Amygdala (tissue), 56 donors: ENCODE measurements at places on chromosomes 1 and 21.
A peak's percentile ranks its signal among the peaks of the same experiment; 100 is the strongest.

DNA sequence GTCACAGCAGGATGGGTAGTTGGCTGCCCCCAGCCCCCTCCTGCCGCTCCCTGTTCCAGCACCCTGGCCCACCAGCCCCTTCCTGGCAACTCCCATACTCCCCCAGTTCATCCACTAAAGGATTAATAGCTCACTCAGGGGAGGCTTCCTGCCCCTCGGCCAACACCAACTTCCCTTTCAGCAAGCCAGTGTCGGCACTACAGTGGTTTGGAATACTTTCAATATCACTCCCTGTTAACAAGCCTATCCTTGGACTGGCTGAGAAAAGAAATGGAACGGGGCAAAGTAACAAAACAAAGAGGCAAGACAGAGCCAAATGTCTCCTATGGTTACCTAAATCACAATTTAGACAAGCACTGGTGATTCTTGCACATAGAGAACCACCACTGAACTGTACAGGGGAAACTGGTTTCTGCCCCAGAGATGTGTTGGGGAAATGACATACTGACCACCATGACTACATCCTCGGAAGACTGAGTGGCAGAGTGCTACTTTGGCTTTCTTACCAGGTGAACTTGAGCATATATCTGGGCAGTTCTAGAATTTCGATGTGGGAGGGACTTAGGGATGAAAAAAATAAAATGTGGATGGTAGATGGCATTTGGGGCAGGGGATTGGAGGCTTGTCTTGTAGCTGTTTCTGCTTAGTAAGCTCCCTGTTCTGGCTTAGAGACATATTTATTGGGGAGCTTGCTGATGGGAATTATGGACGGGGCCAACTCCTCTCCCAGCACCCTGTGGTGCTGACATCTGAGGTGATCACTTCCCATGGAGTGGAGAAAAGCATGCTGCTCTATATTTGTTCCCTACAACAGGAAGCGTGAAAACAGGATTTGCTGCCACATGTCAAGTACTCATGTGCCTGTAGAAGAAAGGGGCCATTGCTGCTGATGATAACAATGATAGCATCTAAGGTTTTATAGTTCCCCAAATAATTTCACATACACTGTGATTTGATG is 7.1 kb upstream of the CAPN2 start:
- DNase-seq = no peak

GRCh38 chr21:42665026-42665425 is 11.6 kb downstream of the PDE9A start:
- DNase-seq = no peak

- DNase-seq = no peak
These were observed 122.0 kb upstream of the ADGRL2 start for GRCh38 chr1:81678779-81679178.

DNA sequence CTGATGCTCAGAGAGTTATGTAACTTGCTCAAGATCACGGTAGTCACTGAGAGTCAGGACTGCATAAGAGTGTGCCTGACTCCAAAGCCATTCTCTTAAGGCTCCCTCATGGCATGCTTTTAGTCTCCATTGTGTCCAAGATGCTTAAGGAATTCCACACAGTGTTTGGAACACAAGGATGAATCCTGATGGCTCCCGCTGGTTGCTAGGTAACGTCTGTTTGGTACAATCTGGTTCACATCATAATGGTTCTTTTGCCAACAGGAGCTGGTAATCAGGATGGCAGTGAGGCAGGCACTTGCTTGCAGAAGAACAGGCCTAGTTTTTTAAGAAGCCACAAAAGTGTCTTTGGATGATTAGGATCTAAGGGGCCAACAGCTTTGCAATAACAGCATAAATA is 436.5 kb upstream of the DAB1 start:
- no peak for DNase-seq

DNA sequence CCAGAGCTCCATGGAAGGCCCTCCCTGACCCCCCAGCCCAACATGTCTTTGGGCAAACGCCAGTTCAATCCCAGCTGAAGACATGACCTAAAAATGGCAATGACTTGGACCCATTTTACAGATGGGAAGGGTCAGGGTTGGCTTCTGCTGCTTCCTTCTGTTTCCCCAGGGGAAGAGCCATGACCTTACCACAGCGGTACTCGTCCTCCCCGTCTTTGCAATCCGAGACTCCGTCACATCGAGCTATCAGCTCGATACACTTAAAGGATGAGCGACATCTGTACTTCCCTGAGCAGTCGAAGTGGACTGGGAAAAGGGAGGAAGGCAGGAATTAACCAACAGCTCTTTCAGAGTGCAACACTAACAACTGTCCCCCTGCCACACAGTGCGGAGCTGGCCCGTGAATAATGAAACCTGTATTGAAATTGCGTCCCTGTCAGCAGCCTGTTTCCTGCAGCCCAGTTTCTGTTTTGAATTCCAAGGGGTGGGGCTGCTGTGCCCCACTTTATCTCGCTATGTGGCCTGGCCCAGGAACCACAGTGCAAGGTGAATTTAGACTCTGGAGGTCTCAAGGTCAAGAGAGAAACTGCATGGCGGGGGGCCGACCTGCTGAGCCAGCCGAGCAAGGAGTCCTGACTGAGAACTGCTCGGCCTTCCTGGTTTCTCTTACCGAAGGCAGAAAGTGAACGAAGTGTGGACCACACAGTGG is 7.0 kb downstream of the TMPRSS3 start:
- no peak for DNase-seq

DNA sequence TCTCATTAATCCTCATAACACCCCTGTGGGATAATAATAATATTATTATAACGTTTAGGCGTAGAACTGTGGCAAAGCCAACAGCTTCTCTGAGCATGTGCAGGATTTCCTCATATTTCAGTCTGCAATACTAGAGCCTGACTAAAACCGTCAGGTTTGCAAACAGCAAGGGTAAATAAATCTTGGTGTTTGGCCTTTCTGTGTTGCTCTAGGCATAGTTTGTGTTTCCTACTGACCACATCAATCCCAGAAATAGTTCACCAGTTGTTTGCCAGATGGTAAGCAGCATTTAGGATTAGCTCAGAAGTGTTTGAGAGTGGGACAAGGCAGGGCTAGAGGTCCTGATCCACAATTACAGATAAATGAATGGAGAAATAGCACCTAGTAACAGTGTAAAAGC is 2.8 kb upstream of the KCNA3 start:
- DNase-seq = no peak

- DNase-seq = no peak
These were observed 1.9 kb upstream of the HIVEP3 start for GRCh38 chr1:41920658-41921057.

DNA sequence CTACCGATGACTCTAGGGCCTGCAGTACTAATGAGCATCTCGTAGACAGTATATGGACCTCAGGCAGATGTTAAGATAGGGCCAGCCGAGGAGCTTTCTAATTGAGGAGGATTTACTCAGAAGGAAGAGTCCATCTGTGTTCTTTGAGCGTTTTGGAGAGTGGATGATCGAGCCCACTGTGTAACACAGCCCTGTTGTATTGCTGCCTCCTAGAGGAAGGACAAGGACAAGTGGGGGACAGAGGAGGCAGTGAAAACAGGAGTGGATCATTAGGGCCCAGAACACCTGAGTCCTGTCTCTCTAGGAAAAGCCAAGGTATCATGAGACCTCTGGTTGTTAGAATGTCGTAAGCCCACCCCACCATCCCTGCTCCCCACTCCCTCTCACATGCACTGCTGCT is 62.9 kb downstream of the TBX19 start:
- no peak for DNase-seq

DNA sequence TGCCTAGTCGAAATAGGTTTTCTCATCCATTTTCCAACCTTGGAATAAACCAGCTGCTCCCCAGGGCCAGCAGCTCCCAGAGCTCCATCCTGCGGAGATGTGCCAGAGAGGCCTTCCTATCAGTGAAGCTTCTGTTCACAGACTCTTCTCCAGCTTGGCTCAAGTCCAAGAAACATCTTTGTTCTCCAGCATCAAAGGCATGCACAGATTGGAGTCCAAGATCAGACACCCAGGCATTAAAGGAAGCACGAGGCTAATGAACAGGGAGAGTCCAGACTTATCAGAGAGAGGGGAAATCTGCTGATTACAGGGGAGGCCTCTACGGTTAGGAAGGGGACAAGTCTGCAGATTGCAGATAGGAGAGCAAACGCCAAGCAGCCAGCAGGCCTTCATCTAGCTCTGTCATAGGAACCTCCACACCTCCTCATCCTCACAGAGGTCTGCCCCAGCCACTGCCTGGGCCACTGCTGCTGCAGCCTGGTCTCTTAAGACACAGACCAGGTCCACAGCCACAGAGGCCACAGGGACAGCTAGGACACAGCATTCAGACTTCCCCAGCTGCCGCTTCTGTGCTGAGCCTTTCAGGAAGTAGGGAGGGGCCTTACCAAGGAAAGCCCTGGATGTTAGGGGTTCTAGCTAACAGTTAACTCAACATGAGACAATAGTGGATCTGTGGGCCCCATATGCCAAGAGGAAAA is 3.4 kb downstream of the PRR9 start:
- DNase-seq = peak; percentile 5

DNA sequence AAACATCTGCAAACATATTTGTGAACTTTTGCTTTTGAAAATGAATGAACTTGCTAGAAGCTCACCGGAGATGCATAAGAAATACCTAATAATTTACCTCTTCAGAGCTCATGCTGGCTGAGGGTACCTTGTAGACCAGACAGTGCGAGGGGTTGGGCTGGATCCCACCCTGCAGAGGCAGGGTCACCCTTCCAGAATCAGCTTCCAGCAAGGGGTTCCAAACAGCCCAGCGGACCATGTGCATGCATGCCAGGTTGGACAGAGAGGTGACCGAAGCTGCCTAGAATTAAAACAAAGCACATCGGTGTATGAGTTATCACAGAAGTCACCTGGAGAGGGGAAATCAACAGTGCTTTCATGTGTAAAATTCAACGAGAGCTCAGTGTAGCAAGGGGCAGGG is 59.2 kb downstream of the NPHP4 start:
- DNase-seq = no peak

DNA sequence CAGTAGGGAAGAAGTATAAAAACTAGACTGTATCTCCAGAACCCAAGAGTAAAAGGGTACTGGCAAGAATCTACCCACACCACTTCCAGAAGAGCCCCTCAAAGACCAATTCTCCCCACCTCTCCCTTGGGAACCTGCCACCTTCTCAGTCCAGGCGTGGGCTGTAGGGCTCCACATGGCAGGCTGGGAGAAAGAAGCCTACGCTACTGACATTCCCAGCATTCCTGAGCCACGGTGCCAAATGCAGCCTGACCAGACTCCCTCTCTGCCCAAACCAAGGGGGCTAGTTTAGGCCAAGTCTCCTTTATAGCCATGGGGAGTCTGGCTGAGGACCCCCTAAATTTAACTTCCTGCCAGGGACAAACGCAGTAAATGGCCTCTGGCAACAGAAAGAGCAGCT is 2.0 kb downstream of the UBE2Q1 start:
- no peak for DNase-seq

DNA sequence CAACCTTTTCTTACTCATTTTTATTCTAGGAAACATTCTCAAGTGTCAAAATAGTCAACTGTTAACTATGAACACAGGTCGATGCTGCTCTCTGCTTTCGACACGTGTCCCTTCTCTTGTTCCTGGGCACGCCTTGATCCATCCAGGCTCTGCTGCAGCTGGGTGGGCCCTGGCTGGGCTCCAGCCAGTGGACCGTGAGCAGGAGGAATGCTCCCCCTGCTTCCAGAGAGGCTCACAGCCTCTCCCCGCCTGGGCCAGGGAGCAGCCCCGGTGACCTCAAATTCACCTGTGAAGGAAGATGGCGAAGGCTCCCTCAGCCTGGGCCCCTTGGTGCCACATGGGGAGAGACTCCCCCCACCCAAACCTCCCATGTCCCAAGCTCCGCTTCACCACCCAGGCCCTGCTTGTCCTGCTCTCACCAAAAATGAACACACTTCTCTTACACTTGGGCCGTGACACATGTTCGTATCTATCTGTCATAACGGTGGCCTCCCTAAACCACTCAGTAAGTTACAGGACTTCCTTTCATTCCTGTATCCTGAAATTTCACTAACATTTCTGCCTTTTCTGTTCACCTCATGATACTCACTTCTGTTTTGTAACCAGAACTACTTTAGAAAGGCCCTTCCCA is 24.6 kb upstream of the ADARB1 start:
- no peak for DNase-seq

DNA sequence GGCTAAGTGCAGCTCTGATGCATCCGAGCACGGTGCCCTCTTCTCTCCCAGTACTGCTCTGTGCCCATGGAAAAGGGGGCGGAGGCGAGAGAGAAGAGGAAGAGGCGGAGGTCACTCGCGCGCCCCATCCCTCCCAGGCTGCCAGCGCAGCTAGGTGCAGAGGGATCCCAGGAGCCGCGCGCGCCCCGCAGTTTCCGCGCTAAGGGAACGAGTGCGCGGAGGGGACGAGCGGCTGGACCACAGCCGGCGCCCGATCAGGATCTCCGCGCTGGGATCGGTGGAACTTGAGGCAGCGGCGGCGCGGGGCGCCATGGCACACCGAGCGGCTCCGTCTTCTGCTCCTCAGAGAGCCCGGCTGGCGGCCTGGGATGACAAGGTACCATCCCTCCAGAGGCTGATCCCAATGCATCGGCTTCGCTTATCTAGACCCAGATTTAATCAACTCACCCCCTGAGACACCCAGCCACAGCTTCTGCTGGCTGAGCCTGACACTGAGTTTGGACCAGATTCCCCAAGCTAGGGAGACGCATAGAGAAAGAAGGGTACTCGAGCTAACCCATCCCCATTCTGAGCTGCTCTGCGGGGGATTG is at the start of gene PTGFR:
PTGFR (plus strand) TSS at position 114 of the 590 bp plus-strand sequence. CDS start 1,770 bp downstream, outside the sequence.
- no peak for DNase-seq

DNA sequence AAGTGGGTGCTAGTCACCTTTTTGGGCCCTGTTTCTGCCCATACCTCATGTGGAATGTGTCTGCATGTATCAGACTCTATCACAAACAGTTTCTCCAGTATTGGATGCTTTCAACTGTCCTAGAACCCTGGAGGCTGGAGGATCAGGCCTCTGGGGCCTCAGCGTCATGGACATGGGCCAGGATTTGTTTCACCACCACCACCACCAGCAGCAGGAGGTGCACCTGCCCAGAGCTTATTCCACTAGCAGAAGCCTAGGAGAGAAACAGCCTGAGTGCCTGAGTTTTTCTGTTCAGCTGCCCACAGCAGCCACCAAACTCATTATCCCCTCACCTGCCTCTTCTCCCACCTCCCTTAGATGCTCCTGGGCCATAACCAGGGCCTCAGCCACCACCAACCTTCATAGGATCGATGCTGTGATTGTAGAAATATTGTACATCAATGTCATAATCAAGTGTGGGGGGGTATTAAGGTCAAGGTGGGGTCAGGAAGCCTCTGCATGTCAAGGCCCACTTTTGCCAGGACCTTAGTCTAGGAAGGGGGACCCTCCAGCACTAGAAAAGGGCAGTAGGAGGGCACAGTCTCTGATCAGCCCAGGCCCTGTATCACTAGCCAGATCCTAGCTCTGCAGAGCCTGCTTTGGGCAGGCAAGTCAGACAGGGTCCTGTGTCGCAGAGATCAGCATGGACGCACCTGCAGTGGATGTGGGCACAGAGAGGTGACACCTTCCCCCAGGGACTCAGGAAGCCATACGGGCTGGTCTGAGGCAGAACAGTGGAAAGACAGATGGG is 9.3 kb downstream of the DMAP1 start:
- no peak for DNase-seq

- DNase-seq = no peak
These were observed 960.0 kb downstream of the PLA2G4A start for GRCh38 chr1:187788718-187789117.

- no peak for DNase-seq
These were observed 7.0 kb upstream of the TNFRSF1B start for GRCh38 chr1:12159816-12160215.

- peak; percentile 69 for DNase-seq
These were observed 4.5 kb downstream of the HDGF start for GRCh38 chr1:156746728-156747631.

GRCh38 chr1:11927866-11928592 is 1.8 kb upstream of the KIAA2013 start:
- DNase-seq = no peak
